Neural crest cell (in vitro differentiated cells): ENCODE measurements at places on chromosomes 1 and 21.

GRCh38 chr1:172273647-172274396 is 146.7 kb upstream of the C1orf105 start:
- DNase-seq: no peak

DNA sequence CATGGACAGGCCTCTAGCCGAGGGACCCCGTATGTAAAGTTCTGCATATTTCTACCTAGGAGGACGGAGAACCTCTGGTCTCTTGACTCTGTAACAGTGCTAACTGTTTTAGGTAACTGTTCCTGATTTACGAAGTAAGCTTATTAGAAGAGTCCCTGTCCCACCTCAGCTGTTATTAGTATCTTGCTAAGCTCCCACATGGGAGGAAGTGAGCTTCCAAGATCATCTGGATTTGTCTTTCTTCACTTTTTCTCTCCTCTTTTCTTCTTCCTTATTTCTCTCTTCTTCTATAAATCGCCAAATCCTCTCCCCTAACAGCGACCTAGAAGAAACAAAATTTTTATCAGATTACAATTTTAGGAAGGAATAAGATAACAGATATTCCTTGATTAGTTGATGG is 4.4 kb downstream of the CD53 start:
- DNase-seq: no peak

GRCh38 chr1:186374303-186375151 is 526 bp downstream of the TPR start:
- DNase-seq: no peak

DNA sequence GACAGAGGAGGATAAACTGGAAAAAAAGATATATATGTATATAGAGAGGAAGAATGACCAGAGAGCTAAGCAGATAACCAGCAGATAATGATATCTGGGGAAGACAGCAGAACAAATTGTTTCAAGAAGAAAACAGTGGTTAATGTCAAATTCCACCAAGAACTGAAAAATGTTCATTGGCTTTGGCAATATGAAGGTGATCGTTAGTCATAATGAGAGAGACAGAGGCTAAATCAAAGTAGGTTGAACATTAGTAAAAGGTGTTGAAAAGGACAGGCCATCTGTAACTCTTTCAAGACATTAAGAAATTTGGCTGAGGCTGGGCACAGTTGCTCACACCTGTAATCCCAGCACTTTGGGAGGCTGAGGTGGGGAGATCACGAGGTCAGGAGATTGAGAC is 25.3 kb upstream of the CR2 start:
- no peak for DNase-seq
